Glomerular endothelial cell (primary cell): ENCODE measurements at places on chromosomes 2 and 18. TPM values are rescaled to one million over a fixed set of nuclear protein-coding genes. Genes with fewer than 3 reads are reported as not detected.
A peak's percentile ranks its signal among the peaks of the same experiment; 100 is the strongest.

DNA sequence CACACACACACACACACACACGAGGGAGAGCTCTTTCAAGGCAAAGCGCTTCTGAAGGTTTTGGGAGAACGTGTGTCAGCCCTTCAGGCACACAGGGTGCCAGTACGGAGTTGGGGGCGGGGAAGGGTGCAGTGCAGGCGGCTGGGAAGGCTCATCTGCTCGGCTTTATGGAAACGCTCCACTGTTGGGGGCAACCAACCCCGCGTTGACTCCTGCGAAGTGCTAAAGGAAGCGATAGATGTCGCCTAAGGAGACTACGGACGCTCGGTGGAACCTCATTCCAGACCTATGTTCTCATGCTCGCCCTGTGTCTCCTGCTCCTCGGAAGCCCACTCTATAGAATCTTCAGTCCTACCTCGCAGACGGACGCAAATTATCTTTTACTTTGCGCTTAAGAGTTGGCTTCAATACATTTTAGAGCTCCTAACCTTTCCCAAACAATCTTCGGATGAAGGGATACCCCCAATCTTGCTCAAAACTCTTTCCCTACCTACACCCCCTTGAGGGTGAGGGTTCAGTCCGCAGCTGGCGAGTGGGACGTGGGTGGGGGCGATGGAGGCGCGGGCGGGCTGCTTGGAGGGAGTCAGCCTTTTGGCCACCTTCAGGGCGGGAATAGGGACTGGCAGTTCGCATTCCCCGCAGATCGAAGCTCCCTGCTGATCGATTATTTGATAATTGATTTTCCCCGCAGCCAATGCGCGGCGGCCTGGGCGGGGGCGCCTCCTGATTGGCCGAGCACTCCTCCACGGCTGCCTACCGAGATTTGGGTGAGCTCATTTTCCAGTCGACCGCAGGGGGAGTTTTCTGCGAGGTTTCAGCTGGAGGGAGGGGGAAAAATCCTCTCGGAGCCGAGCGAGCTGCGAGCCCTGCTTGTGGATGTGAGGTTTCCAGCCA is 1.9 kb upstream of the MEIS1 start:
- DNase-seq, result peak; percentile 82

GRCh38 chr2:228367356-228367755 is 185.9 kb upstream of the SPHKAP start:
- DNase-seq, result no peak

DNA sequence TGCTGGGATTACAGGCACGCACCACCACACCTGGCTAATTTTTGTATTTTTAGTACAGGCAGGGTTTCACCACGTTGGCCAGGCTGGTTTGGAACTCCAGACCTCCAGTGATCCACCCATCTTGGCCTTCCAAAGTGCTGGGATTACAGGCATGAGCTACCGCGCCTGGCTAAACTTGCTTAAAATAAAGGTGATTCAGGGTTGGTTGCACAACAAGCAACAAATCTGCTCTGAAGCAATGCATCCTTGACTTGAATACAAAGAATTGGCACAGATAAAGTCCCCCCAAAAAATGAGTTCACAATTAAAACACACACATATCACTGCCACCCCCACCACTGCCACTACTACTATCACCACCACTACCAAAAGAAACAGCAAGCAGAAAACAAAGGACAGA is 34.9 kb downstream of the CCDC88A start:
- no peak for DNase-seq

- DNase-seq, result no peak
Measured at GRCh38 chr2:235754357-235755207, 260.7 kb downstream of the AGAP1 start.

- DNase-seq, result no peak
Measured at GRCh38 chr18:75109819-75110218, 99.1 kb downstream of the PTGR3 start.

The DAW1 gene
- total RNA-seq, result 0.58 TPM in 1 of 2 replicates, not detected in the other

The TYMS gene
- 37.0 and 40.5 TPM in 2 replicates for total RNA-seq

The UGT1A5 gene
- not detected in 2 replicates for total RNA-seq

The OTOF gene
- 0.18 TPM in 1 of 2 replicates, not detected in the other for total RNA-seq

The AMMECR1L gene
- 15.5 and 20.7 TPM in 2 replicates for total RNA-seq

The CERKL gene
- total RNA-seq, result not detected in 2 replicates
